ENCODE measurements at places on chromosomes 2 and 18.

DNA sequence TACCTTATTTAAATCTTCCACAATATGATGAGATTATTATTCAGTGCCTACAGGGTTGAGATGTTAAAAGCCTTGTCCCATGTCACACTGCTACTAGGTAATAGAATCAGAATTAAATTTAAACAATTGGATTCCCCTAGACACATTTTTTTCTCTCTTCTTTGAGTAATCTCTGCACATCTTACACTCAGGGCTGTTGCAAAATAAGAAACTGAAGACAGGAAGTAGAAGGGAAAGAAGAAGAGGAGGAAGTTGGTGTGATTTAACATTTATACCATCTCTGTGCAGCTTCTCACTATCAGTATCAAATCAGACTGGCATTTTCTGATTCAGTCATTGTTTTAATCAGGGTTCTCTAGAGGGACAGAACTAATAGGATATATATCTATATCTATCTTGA lies 677.6 kb downstream of the IRS1 start:
- no peak for DNase-seq

DNA sequence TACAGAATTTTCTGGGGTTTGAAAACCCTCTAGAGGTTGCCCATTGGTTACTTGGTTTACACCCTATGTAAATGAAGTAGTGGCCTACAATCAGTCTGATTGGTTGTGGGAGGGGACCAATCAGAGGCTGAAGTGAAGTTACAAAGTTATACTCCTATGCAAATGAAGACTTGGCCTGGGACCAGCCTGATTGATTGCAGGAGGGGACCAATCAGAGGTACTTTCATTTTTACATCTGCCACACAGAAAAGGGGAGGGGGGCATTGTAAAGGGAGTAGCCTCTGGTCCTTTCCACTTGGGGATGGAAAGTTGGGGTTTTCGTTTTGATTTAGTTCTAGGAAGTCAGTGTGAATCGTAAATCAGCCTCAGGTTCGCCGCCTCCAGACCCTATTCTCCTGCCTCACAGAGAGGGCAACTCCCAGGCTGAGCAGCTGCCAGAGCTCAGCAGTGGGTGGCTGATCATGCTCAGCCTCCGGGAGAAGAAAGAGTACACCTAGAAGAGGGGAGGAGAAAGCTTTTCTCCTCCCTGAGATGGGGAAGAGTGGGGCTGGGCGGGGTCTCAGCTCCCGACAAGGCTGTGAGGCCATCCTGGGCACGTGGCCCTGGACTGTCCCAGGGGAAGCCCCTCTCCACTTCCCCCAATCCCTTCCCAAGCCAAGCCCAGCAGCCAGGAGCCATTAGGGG lies 372.5 kb downstream of the GALR1 start:
- DNase-seq, result no peak

DNA sequence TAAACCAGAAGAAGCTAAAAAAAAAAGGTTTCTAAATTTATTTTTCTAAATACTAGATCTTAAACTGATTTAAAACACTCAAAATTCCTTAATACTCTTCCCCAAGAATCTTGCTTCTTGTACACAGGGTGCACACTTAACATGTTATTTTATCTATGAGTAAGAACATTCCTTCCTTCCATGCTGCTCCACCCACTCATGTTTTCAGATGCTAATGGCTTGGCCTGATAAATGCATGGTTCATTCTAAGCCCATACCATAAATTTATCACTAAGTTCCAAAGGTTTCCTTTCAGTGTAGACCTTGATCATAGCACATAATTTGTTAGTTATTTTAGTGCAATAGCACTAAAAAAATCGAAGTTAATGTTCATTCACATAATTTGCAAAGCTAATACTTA lies 8.1 kb downstream of the FBXO48 start:
- no peak for DNase-seq

- no peak for DNase-seq
These were observed 207.1 kb downstream of the KCNS3 start for GRCh38 chr2:18085593-18085992.

DNA sequence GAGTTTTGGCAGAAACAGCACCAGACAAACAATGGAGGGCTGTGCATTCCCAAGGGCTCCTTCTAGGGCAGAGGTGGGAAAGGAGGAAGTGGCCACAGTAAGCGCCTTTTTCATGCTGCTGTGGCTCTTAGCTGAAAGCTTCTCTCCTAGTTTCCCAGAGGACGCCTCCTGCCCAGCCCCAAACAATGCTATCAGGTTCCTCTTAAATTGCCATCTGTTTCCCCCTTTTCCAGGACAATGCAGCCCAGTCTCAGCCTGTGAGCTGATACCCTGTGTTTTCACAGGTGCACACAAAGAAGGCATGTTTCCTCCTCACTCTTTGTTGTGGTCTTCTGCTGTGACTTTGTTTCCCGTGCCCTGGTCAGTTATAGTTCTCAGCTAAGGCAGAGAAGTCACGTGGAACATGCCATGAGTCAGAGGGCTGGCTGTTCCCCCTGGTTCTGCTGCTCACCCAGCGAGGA lies 5.4 kb upstream of the FAM124B start:
- no peak for DNase-seq

DNA sequence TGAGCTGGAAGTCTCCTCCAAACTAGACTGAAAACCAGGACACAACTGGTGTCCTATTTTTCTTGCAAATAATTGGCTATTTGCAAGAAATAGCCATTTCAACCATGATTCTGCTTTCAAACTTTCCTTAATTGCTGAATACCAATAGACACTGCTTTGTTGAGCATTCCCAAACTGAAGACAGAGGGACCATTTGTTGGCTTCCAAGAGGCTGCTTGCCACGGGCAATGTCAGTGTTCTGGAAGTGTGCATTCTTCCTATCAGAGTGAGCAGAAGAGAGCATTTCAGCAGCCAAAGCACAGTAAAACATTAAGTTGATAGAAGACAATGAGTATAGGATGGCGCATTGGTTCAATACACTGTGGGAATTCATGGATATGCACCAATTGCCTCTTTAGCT lies 360.5 kb upstream of the RGPD4 start:
- no peak for DNase-seq

DNA sequence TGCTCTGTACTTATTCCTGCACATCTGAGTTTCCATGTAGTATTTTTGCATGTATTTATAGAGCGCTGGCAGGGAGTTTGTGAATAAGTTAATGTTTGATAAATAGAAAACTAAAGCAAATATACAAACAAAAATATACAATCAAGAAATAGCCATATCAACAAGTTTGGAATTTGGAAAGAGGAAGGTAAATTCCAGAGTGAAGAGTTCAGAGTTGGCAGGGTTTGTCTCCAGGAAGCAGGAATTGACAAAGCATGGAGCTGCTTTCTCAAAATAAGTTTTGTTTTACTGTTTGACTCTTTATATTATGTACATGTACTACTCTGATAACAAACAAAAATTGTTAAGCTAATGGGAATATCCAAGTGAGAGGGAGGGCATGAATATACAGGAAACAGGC lies 80.3 kb downstream of the SPOPL start:
- DNase-seq, result no peak

GRCh38 chr2:43636621-43637020 lies 439 bp upstream of the PLEKHH2 start:
- peak; percentile 46 for DNase-seq

- DNase-seq, result no peak
These were observed 3.4 kb downstream of the LPIN1 start for GRCh38 chr2:11749646-11750349.

GRCh38 chr2:47833516-47833968 lies 50.6 kb downstream of the MSH6 start:
- no peak for DNase-seq

GRCh38 chr2:163734401-163734800 lies 1.4 kb downstream of the FIGN start:
- DNase-seq, result no peak

- DNase-seq, result no peak
These were observed 30.1 kb upstream of the SH3RF3 start for GRCh38 chr2:109098921-109099273.

DNA sequence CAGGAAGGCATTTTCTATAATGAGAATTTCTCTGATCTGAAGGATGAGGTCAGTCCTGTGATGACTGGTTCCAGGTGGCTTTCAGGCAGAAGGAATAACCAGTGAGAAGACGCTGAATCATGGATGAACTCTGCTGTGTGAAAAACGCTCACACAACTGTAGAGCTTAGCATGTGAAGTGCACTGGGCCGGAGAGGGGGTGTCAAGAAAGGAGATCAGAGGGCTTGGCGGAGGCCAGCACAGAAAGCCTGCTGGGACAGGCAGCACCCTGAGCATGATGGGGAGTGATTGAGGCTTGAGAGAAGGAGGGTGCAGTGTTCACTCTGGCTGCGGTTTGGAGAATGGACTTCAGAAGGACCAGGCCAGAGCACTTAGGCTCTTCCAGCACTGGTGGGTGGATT lies 236.5 kb downstream of the TPGS2 start:
- no peak for DNase-seq

DNA sequence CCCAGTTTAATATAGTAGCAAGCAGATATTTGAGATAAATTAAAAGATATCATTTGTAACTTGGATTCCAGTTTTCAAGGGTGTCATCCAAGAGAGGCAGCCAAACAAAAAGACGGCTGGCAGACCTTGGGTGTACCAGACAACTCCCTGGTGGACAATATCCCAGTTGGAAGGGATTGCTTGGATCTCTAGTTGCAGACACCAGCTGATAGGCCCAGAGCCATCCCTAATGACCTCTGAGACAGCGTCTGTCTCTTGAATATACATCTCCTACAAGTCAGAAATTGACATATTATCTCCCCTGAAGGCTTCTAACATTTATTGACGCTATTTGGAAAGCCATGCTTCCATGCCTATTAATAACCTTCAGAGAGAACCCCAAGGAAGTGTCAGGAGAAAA lies 67.7 kb downstream of the ACVR1 start:
- no peak for DNase-seq

- DNase-seq, result no peak
These were observed 19.7 kb downstream of the MAP3K20 start for GRCh38 chr2:173095356-173095755.

- no peak for DNase-seq
These were observed 1751.3 kb upstream of the LRRTM1 start for GRCh38 chr2:82055846-82056245.

GRCh38 chr2:191009541-191010374 lies 4.2 kb downstream of the STAT1 start:
- DNase-seq, result no peak

- no peak for DNase-seq
These were observed 11.5 kb downstream of the IGFBP5 start for GRCh38 chr2:216683846-216684245.

DNA sequence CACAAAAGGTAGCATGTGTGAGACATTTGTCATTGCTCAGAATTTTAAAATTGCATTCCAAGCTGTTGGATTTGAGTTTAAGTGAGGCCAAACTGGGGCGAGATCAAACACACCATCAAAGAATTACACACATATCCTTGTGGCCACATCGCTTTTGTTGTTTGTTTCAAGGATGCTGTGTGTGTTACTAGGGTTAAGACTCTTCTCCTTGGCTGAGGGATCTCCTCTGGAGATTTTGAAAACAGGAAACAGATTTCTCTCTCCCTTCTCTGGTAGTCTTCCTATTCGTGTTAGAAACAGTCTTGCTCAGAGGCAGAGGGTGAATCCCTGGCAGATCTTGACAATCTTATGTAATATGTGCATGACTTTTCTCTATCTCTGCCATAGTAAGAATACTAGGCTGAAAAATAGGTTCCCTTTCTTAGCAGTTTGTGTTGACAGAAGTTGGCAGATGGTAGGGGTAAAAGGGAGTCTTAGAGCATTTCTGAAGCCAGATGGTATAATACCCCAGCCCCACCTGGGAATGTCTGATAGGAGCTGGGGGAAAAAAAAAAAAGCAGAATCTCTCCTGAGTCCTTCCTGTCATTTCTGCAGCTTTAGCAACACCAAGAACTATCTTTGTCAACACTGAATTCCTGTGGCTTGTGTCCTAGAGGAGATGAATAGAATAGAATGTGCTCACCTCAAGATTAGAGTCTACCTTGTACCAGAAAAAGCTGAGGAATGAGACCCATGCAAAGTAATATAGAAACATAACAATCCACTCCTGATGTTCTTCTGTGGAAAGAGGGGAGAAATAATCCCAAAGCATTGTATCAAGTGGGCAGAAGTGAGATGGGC lies 101.8 kb downstream of the XRCC5 start:
- no peak for DNase-seq

DNA sequence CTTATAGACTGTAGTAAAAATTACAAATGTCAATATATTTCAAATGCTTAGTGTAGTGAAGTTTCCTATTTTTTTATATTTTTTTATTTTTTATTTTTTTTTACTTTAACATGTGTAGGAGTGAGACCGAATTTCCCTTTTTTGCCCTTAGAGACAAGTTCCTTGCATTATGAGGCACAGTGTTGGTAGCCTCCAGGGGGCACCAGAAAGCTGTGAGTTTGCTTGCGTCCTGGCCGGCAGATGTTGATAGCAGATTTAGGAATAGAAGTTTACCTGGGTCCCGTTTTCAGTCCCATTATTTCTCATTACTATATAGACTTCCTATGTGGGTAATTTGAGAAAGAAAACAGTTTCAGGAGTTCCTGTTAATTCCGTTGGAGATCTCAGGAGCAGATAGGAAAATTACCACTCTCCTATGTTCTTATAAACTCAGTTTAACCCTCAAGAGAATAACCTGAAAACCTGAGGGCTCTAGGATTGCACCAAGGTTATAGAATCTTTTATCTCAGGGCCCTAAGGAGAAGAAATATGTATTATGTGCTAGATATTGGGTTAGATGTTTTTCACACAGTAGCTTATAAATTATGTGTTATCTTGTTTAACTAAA lies 157.5 kb upstream of the SESTD1 start:
- DNase-seq, result peak; percentile 52

DNA sequence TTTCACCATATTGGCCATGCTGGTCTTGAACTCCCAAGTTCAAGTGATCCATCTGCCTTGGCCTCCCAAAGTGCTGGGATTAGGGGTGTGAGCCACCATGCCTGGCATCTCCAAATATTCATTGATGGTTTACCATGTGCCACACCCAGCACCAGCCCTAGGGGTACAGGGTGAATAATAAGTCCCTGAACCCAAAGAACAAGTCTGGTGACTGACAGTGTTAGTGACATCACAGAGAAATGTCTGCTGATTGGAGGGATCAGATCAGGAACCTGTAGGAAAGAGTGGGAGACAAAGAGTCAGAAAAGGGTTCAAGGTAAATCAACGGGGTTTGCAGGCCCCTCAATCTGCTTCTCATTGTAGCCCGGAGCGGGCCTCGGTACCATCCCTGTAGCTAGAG lies 118.4 kb upstream of the NABP1 start:
- DNase-seq, result no peak
